ENCODE measurements at places on chromosomes 4 and X. TPM values are rescaled to one million over a fixed set of nuclear protein-coding genes. Genes with fewer than 3 reads are reported as not detected.

- DNase-seq: no peak
Measured at GRCh38 chrX:115030625-115031024, 13.2 kb upstream of the IL13RA2 start.

DNA sequence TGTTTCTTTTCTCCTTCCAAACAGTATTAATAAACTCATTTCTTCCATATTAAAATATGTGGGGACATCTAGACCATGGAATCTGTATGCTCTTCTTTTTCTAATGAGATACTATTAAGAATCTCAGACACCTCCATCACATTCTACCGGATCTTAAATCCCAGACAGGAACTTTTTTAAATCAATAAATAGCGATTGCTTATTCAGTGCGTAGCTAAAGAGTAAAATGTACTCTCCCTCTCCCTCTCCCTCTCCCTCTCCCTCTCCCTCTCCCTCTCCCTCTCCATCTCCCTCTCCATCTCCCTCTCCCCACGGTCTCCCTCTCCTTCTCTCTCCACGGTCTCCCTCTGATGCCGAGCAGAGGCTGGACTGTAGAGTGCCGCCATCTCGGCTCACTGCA, 297.0 kb downstream of the HNRNPD start:
- no peak for DNase-seq

GRCh38 chr4:86506591-86506990, 87.5 kb upstream of the PTPN13 start:
- no peak for DNase-seq

- no peak for DNase-seq
Measured at GRCh38 chr4:188296331-188296730, 157.1 kb downstream of the TRIML1 start.

GRCh38 chrX:69504626-69505612, 793 bp downstream of the NALF2 start:
- no peak for DNase-seq

DNA sequence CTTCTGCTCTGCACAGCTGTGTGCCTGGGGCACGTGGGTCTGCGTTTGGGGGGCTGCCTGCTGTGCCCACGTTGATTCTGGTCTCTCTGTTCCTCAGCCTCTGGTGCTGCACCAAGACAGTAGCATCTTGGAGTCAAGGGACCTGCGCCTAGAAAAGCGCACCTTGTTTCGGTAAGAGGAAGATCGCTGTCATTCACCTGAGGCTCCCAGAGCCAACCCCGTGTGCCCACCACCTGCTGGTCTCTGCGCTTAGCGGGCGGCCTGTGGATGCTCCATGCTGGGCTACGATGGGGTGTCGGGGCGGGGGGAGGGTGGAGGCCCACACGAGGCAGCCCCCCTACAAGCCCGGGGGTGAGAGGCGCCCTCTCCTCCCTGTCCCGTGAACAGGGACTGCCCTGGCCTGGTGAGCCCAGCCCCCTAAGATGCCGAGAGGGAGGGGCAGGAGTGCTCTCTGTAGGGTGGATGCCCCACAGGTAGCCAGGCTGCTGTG, 18.9 kb upstream of the HGFAC start:
- DNase-seq: no peak

GRCh38 chrX:1717373-1717772, 102.5 kb downstream of the ASMT start:
- DNase-seq: no peak

DNA sequence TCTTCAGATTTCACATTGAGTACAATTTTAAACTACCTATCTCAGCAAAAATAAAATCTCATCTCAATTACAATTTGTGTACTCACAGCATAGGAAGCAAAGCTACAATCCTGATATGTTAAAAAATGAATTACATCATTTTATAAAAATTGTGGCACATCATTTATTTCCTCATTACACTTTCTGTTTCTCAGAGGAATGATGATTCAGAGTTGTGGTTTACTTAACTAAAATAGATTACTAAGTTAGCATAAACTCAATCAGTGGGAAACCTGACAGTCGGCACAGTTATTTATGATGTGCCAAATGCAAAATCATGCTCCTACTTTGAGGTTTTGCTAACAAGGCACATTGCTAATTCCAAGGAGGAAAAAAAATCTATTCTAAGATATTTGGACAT, 325.0 kb downstream of the FBXO8 start:
- no peak for DNase-seq

The ESX1 gene
- total RNA-seq: not detected

The KLF8 gene
- 2.9 TPM for total RNA-seq

The GPR143 gene
- total RNA-seq: not detected

The REST gene
- 52.2 TPM for total RNA-seq

The FAM241A gene
- 2.0 TPM for total RNA-seq
